ENCODE measurements at places on chromosomes 11 and 22.

GRCh38 chr11:61891331-61892084 lies at the start of gene FADS3:
TSS of gene FADS3 (minus strand) at chr11:61891545. CDS start at chr11:61891381, 164 bp downstream.
- DNase-seq: peak; percentile 62

DNA sequence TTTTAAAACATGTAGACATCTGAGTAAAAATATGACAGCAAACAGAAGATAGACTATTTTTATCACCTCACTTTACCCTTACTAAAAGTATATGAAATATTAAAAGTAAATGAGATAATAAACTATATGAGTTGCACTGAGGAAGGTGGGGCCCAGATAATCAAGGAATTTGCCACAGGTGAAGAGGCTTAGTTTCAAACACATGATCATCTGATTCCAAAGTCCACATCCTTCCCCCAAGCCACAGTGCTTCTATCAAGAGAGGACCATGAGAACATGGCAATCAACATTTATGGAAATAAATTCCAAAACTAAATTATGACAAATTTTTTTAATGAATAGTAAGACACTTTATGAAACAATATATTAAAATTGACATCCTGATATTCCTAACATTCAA lies 384.0 kb downstream of the DCDC1 start:
- no peak for DNase-seq

DNA sequence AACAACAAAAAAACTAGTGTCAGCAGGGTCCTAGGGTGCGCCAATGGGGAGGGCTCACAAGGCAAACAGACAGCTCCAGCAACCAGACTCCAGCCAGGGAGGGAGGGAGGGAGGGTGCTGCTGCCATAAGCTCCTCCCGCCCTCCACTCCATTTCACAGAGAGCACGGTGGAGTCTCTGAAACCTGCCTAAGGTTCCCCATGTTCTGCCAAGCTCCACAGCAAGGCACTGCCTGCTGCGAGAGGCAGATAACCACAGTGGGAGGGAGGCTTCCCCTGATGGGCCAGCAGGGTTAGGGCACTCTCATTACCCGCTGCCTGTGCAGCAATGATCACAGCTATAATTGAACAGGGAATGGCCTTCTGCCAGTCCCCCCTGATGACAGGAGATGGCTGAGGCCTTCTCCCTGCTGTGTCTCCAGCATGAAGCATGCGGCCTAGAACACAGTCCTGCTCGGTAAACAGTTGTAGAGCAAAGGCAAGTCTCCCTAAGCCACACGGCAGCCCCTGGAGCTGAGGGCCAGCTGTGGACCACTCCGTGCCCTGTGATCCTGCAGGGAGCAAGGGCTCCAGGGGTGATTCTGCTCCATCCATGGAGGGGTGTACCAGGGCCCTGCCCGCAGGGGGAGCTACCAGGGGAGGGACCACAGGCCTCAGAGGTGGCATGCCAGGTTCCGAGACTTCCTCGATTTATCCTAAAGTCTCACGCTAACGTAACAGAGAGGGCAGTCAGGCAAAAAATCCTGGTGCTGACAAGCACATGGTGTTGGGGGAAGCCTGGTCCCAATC lies 42.9 kb downstream of the PC start:
- no peak for DNase-seq

DNA sequence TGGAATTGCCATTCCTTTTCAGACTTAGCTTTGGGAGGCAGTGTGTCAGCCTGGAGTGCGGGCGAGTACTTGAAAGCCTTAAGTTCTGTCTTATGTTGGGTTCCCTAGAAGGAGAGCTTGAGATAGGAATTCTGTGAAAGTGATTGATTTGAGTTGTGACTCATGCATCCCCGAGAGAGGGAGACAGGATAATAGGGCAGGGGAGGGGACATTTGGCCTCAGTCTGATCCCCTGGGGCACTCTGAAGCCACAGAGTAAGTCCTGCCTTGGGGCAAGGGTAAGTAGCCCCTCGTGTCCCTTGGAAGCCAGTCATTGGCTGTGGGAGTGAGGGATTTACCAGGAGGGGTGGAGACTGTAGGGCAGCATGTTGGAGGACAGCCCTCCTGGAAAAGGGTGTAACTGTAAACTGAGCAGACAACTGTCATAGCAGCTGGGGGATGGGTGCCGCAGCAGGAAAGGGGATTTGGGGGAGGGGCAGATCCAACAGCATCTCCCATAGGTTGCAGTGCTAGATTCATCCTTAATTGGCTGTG lies 44.0 kb downstream of the KIAA1671 start:
- no peak for DNase-seq

- DNase-seq: no peak
These were observed 13.9 kb downstream of the NEAT1 start for GRCh38 chr11:65436412-65437032.

DNA sequence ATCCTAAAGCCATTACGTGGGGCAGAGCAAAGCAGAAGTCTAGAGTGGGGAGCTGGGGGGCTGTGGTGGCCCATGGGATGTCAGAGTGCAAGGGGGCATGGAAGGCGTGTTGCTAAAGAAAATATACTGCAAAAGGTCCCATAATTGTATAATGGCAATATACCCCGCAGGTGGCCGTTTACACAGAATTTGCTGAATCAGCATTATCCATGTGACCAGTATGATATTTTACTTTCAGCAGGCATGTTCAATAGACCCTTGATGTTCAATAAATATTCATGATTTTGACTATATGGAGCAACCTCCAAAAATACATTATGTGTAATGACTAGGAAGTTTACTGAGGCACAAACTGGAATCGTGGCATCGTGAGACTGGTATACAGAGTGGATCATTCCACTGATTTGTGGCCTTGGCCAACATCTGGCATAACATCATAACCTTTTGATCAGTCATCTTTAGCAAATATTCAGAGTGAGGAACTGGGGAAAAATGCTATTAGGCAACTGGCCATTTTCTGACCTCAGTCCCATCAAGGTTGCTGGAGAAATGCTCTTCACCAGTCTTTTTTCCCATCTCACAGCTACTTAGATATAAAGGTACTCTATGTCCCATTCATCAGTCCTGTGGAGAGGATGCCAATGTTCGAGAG lies 29.3 kb upstream of the PPP2R1B start:
- no peak for DNase-seq

- DNase-seq: no peak
These were observed 29.1 kb downstream of the MAFF start for GRCh38 chr22:38230916-38231315.

DNA sequence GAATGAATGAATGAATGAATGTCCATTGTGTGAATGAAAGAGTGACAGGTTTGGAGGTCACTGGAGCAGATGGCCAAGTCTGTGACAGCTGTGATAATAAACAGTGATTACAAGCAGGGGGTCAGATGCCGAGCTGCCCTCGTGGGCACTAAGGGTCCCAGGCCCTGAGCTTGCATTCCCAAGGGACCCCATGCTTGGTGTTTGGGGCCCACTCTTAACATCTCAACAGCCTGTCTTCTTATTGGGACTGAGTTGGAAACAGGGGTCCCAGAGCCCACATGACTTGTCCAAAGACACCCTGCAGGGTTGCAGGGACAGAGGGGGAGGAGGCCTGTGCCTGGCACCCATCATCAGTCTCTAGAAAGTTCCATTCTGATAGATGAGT lies 12.0 kb upstream of the ANO1 start:
- no peak for DNase-seq

DNA sequence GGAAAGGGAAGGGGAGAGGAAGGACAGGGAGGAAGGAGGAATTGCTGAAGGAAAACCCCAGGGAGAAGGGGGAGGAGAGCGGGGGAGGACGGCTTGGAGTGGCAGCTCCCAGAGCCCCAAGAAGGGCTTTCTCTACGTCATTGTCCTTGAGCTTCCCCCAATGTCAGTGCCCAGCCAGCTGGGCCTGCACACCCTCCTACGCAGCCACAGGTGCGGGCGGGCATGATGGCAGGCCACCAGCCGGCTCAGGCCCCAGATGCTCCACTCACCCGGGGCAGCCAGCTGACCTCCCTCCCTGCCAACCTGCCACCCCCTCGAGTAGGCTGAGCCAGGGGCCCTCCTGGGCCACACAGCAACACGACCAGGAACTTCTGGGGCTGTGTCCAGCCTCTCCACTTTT lies 11.2 kb downstream of the SYT7 start:
- DNase-seq: no peak

DNA sequence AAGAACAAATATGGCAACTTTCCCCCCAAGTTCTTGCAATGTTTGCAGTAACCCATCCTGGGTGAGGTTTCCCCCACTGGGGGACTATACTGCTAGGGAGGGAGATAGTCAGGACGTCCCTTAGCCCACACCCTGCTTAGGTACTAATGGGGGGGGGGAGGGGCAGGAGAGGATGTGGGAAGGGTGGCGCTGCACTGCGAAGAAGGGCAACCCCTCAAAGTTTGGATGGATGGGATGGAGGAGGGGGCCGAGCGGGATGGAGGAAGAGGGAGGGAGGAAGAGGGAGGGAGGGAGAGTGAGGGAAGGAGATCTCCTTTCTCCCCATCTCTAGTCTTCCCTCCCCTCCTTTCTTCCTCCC lies 100.6 kb upstream of the HSD17B12 start:
- DNase-seq: no peak

- DNase-seq: no peak
These were observed 75.7 kb upstream of the SUSD2 start for GRCh38 chr22:24105631-24106030.

- peak; percentile 77 for DNase-seq
These were observed at the start of gene CSNK1E for GRCh38 chr22:38317122-38317994. TSS of gene CSNK1E (minus strand) at chr22:38317433. CDS start at chr22:38314157, 3,276 bp downstream.

All from CD4-positive, alpha-beta memory T cell (primary cell).